CD4-positive, alpha-beta T cell (primary cell): ENCODE measurements at places on chromosomes 13 and 19.
A peak's percentile ranks its signal among the peaks of the same experiment; 100 is the strongest.

DNA sequence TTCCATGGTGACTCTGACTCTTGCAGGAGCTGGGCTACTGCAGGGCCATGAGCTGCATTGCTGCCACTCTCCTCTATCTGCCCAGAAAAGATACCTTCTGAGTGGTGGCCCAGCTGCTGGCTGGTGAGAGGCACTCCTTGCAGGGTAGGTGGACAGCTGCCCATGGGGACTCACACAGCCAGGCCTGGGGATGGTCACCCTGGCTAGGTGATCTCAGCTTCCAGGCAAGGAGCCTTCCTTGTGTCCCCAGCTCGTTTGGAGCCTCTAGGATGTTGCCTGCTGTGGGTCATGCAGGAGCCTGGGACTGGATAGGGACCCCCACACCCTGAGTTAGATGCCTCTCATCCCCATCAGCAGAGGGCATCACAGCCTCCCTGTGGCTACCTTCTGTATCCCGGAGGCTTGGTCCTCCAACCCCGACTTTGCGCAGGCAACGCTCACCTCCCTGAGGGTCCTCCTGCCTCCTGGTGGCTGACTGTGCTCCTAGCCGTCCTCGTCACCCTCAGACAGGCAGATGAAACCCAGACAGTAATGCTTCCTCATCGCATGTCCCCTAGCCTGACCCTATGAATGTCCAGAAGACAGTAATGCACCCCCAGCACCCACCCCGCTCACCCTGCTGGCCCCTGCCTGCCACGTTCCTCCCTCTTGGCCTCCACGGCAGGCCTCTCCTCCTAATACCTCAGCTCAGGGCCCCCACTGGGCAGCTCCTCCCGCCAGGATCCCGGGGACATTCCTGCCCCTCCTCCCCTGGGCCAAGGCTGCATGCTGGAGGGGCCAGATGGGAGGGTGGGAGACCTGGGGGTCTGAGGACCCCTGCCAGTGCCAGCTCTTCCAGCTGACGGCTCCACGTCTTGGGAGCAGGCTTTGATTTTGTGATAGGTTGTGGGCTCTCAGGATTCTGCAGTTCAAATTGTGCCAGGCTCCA is 13.6 kb upstream of the ZNF14 start:
- DNase-seq = no peak

- no peak for DNase-seq
These were observed 7.4 kb downstream of the GPC6 start for GRCh38 chr13:93233997-93234416.

DNA sequence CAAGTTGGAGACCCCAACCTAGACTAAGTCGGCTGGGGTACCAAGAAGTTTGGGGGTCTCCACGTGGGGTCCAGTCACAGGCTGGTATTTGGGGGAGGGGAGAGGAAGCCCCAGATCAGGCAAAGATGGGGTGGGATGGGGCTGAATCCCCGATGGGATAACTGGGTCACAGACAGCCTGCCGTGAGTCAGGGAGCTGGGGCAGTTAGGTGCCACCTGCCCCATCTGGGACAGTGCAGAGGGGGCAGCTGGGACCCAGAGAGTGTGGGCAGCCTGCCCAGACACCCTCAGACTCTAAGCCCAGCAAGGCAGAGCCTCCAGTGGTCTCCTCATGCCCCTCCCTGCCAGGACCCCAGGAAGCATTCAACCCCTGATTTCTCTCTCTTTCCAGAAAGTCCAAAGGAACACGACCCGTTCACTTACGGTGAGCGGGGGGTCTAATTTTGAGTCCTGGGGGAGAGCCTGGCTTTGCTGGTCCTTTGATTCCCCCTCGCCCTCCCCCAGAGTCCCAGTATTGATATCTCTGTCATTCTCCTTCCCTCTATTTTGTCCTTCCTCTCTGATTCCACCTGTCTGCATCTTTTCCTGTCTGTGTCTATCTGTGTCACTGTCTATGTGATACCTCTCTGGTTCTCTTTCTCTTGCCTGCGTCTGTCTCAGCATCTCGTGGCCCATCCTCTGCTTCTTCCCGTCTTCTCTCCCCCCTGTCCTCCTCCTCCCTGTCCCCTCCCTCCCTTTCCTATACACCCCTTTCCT is 1.8 kb downstream of the FXYD1 start:
- peak; percentile 29 for DNase-seq

DNA sequence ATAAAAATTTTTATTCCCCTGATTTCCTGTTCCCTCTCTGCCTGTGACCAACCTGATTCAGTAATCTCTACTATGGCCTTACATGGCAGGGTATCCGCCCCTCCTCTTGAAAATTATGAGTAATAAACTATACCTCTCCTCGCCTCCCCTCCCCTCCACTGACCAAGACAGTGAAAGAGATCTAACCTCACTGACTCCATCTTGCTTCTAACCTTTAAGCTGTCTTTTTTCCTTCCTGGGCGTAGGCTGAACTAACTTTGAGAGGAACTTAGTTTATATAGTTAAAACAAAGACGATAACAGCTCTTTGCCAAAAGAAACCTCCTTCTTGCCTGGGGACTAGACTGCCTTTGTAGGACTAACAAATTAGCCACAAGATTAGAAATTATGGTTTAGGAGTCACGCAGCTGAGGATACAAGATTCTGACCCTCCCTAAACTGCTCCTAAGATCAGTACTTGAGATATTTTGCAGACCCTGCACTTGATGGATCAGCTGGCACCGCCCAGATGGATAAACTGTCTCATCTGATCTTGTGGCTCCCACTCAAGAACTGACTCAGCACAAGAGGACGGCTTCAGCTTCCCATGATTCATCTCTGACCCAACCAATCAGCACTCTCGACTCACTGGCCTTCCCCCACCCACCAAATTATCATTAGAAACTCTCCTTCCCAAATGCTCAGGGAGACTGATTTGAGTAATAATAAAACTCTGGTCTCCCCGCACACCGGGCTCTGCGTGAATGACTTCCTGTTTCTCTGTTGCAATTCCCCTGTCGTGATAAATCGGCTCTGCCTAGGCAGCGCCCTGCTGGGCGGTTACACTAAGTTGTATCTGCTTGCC is 187.1 kb downstream of the TDRD3 start:
- DNase-seq = no peak

DNA sequence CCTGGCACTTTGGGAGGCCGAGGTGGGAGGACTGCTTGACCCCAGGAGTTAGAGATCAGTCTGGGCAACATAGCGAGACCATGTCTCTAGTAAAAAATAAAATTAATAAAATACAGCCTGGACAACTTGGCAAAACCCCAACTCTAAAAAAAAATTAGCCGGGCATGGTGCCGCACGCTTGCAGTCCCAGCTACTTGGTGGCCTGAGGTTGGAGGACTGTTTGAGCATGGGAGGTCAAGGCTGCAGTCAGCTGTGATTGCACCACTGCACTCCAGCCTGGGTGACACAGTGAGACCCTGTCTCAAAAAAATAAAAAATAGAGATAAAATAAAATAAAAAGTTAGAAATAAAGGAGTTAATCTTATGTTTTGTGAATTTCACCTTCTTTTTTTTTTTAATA is 15.6 kb upstream of the SPC24 start:
- DNase-seq = no peak

DNA sequence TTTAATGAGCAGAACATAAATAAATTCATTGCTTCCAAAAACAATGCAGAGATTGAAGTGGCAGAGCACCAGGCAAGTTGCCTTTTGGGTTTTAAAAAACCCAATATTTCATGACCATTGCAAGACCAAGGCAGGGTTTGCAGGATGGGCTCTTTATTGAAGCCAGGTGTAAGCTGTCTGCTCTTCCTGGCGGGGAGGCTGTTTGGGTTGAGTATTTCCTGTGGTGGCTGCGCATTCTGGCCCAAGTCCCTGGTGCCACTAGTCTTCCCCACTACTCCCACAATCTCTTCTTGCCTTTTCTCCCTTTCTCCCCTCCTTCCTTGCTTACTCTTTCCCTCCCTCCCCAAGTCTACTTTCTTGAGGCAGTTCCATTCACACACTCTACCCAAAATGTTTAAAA is 116.4 kb downstream of the AKAP11 start:
- peak; percentile 34 for DNase-seq

DNA sequence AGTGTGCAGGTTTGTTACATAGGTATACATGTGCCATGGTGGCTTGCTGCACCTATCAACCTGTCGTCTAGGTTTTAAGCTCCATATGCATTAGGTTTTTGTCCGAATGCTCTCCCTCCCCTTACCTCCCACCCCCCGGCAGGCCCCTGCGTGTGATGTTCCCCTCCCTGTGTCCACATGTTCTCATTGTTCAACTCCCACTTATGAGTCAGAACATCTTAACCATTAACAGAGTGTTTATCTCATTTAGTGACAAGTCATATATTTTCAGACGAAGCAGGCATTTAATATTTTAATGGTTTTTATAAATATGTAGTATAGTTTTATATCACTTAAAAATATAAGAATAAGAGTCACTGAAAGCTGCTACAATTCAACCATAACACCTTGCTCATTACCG is 780.5 kb upstream of the ARGLU1 start:
- no peak for DNase-seq

DNA sequence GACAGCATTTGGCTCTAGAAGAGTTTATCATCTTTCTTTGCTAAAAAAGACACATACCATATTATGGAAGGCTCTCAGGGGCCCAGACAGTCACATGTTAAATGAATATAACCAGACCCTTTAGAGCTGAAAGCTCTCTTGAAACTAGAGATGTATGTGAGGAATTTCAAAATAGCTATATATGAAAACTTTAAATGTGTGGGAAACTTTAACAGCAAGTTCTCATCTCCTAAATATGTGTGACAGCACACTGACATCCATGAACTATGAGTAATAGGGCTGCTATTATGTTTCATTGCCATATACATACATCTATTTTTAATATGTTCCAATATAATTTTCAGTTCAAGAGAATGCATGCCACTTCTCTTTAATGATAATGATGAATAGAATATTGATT is 509.5 kb downstream of the GPC6 start:
- no peak for DNase-seq

DNA sequence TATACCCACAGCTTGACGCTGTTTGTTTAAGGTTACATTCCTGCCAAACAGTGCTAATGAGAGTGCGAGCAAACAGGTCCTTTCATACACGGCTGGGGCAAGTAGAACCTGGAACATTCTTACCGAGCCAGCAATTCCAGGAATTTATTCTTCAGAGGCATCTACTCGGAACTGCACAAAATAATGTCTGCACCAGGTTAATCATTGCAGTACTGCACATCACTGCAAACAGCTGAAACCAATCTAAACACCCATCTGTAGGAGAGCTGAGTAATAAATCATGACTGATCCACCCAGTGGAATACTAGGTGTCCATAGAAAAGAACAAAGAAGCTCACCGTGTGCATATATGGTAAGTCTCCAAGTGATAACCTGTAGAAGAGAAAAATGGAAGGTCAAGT is 1.2 kb upstream of the ZNF579 start:
- DNase-seq = no peak

DNA sequence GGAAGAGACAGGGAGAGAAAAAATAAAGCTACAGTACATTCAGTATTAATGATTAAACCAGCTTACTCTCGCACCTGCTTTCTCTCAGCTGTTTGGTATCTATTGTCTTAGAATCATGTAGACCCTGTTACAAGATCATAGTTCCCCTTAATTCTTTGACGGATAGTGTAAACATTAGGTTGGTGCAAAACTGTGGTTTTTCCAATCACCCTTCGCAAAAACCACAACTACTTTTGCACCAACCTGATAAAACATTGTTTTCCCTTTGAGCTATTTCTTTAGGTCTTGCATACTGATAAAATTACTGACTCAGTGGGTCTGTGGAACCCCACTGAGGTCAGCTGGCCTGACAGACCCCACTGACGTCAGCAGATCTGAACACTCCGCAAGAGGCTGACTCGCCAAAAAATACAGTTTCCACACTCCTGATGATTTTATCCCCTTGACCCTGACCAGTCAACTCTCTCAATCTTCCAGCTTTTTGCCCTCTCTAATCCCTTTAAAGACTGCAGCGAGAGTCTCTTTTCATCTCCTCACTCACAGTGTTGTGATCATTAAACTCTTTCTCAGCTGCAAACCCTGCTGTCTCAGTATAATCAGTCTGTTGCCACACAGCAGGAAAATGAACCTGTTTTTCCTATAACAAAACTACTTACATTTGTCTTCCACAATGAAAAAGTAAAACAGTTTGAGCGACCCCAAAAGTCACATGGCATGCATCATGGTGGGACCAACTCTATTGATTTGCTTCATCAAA is 123.9 kb downstream of the SLITRK6 start:
- DNase-seq = no peak

DNA sequence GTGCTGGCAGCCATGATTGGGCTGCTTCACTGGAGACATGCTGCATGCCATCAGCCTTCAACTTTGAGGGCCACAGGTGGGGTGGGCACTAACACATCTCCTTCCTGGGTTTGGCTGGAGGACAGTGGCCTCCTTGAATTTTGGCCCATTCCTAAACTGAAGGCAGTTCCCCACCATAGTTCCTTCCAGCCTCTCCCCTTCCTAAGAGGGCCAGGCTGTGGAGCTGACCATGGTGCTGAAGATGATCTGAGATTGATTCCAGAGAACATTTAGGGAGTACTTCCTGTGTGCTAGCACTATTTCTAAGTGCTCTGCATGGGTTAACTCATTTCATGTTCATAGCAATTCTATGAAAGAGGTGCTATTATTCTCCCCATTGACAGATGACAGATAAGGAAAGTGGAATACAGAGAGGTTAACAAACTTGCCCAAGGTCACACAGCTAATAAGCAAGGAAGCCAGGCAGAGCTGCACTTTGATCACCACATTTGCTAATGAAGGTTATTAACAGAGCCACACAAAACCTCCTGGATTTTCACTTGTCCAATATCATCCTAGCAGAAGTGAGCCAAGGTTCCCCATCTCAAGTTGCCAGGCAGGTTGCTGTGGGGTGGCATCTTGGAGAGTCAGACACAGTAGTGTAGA is 175.3 kb downstream of the ZIC5 start:
- DNase-seq = no peak

- DNase-seq = no peak
These were observed 257.4 kb downstream of the TDRD3 start for GRCh38 chr13:60654415-60654814.

GRCh38 chr19:14672188-14672872 is 2.3 kb downstream of the ADGRE3 start:
- no peak for DNase-seq

GRCh38 chr13:44237881-44238421 is 135.7 kb upstream of the SERP2 start:
- no peak for DNase-seq

DNA sequence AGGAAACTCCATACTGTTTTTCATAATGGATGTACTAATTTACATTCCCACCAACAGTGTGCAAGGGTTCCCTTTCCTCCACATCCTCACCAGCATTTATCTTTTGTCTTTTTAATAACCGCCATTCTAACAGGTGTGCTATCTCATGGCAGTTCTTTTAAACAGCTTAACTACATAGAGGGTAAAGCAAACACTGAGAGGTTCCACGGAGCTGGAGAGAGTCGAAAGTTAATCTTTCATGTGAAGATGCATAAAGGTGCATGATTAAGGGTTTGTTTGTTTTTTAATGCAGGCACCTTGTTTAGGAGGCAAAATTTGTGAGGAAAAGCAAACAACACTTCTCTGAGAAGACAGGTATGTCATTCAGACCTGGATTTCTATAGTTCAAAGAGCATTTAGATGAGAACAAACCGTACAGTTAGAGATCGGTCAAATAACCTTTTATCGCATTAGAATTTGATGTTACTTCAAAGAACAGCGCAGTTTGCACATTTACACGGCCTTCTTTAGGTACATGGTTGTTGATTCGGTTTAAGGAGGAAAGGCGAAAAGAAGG is 193.9 kb downstream of the RBM26 start:
- DNase-seq = no peak
